ENCODE measurements at places on chromosomes 3 and 15. TPM values are rescaled to one million over a fixed set of nuclear protein-coding genes. Genes with fewer than 3 reads are reported as not detected.

DNA sequence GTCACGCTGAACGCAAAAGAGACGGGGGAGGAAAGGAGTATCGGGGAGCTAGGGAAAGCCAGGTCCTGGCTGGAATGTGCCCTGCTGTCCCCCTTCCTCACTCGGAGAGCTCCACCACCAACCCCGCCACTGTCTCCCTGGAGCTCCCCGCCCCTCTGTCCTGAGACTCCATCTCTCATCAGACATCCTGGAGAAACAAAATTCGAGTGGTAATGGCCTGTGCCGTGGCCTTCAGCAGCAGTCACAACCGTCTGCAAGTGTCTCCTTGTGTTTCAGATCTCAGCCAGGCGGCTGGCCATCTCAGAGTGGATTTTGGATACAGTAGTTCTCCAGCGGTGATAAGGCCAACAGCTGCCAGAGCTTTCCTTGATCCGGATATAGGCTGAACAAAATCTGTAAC is 76.9 kb downstream of the OCA2 start:
- DNase-seq: no peak

The TPRG1 gene
- total RNA-seq: 0.41 TPM

- no peak for DNase-seq
Measured at GRCh38 chr15:84611631-84612030, 10.8 kb downstream of the ZSCAN2 start.

The UBA7 gene
- total RNA-seq: 436 TPM

DNA sequence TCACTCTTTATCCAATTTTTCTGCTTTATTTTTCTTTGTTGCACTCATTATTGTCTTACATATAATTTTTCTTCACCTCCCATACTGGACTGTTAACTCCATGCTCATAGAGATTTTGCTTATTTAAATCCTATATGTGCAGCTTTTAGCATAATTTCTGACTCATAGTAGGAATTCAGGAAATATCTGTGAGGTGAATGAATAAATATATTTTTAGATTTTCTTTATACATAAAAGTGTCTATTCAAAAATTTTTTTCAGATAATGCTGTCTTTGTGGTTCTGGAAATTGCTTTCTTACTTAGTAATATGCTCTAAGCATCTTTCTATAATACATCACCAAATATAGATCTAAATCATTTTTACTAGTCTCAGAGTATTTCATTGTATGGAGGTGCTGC is 191.8 kb upstream of the SUCLG2 start:
- DNase-seq: no peak

GRCh38 chr3:12629560-12629959 is 34.4 kb downstream of the RAF1 start:
- DNase-seq: no peak

The TRAT1 gene
- 0.58 TPM for total RNA-seq

DNA sequence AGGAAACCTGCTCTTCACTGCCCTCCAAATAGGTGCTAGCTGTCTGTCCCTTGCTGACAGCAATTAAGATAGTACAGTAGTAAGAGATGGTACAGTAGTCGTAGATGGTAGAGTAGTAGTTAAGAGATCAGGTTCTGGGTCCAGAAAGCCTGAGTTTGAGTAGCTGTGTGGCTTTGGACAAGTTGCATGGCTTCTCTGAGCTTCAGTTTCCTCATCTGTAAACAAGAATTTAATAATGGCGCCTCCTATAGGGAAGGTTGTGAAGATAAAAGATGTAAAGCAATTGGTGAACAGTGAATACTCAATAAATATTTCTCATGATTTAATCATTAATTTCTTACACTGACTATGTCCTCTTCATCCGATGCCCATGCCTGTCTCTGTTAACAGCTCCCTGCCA is 86.9 kb upstream of the BCL6 start:
- DNase-seq: no peak

DNA sequence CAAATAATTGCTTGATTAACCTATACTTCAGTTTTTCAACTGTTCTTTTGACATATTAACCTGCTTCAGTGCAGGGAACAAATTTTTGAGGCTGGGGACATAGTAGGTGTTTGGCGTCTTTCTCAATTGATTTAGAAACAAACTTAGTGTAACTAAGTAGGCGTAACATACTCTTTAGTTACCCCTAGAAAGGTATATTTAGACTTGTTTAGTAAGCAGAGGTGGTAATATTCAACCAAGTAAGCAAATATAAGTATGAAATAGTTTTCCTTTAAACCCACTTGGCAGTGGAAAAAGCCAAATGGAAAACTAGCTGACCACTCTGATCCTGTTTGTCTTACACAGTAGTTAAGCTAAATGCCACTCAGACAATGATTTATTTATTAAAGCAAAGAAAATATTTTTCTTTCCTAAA is 113.2 kb downstream of the MBNL1 start:
- no peak for DNase-seq

The MRPS11 gene
- total RNA-seq: 40.1 TPM

DNA sequence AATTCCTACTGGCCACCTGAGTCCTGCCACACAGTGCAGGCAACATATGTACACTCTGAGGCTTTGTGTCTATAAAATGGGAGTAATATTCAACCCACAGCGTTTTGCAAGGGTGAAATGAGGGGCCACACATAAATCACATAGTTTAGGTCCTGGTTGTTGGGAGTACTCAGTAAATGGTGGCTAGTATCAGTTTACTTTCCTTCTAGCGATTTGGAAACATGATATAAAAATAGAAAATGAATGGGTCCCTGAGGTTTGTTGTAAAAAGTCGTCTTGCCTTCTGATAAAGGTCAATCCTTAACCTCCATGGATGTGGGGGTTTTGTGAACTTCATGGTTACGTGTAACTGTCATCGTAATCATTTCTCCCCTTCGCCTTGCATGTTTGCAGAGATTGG is 472.4 kb downstream of the EPHB1 start:
- no peak for DNase-seq

The SERINC4 gene
- 0.32 TPM for total RNA-seq

GRCh38 chr15:91801836-91802534 is 51.5 kb upstream of the SLCO3A1 start:
- DNase-seq: no peak

GRCh38 chr15:76147906-76148570 is 88.3 kb downstream of the TMEM266 start:
- peak; percentile 67 for DNase-seq

DNA sequence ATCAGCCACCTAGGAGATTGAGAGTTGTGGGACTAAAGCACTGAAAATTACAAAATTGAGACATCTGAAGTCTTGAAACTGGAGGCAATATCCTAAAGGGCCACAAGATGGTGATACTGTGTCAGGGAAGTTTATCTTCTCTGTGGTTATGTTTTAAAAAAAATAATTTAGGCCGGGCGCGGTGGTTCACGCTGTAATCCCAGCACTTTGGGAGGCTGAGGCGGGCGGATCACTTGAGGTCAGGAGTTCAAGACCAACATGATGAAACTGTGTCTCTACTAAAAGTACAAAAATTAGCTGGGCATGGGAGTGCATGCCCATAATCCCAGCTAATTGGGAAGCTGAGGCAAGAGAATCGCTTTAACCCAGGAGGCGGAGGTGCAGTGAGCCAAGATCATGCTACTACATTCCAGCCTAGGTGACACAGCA is 17.9 kb upstream of the NIT2 start:
- peak; percentile 62 for DNase-seq

GRCh38 chr3:100563228-100563627 is 46.2 kb upstream of the ADGRG7 start:
- DNase-seq: no peak

DNA sequence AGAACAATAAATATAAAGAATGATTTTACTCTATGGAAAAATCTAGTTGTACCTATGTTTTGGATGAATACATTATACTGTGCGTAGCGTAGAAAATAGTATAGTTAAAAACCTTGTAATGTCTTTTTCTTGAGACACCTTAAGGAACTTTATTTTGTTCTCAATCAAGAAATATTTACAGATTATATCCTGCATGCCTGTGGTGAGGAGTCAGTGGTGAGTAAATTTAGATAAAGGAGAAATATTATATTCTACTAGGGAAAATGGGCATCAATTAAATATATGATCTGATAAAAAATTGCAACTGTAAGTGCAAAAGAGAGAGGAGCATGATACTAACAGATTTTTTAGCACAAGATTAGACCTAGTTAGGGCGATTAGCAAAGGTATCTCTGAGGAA is 157.7 kb downstream of the RBMS3 start:
- DNase-seq: no peak

The GASK1A gene
- 0.15 TPM for total RNA-seq

The DNAH12 gene
- total RNA-seq: 0.39 TPM

The ATXN7 gene
- 74.7 TPM for total RNA-seq

- DNase-seq: peak; percentile 6
Measured at GRCh38 chr3:33980252-33980651, 181.8 kb downstream of the PDCD6IP start.

DNA sequence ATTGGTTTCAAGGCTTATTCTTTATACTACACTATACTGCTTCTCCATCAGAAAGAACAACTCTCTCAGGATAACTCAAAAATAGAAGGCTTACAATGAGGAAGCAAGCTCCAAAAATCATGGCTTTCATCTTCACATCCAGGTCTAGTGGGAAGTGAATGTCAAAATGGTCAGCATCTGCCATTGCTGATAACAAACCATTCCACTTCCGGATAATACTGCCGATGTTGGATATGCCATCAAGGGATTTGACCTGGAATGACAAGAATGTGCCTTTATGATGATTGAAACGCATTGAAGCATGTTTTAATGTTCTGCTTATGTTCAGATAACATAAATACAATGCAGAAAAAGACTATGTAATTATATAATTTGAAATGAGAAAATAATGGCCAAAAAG is 34.0 kb upstream of the PLOD2 start:
- DNase-seq: no peak

The LRTM1 gene
- not detected for total RNA-seq

DNA sequence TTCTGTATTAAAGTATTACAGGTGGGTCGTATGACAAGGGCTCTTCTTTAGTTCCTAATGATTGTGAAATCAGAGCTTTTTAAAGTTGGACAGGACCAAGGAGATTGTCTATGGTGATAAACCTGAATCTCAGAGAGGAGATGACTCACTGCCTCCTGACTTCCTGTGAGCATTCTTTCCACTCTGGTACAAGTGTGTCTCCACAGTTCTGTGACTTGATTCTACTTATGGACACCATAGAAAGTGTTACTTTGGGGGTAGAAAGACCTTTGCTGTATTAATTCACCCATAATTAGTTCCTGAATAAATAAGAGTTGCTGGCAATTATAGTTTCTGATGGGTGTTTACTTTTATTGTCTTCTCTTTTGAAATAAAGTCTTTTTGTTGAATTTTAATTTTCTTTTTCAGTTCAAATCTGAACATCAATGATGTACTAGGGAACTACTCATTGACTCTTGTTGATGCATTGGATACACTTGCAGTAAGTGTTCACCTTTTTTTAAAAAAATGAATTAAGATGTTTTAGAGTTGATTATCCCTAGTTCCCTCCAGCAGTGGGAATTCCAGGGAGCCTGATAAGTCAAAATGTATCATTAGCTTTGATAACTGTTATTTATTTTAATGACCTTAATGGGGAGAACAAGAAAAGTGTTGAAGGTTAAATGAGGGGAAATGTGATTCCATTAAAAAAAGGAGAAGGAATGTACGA is 7.4 kb downstream of the EDEM1 start:
- DNase-seq: peak; percentile 48

The GP5 gene
- total RNA-seq: 0.22 TPM

The TMF1 gene
- total RNA-seq: 69.3 TPM

DNA sequence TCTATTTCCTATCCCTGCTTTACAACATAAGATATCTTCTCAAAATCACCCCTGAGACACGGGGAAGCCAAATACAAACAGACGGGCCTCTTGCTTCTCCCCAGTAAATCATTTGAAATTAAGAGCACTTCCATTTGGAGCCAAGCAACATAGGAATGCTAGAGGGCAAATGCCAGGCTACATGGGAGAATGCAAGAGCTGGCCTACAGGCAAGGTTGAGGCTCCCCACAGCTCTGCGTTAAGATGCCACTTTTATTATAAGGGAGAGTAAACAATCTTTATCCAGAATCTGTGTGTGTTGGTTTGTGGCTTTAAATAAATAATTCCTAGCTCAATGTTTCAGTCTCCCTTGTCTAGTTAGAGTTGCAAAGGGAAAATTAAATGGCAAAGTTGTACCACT is 305.1 kb upstream of the KCNH8 start:
- no peak for DNase-seq

GRCh38 chr15:71248386-71248785 is 133.1 kb downstream of the THSD4 start:
- no peak for DNase-seq

The TMEM207 gene
- not detected for total RNA-seq

The OXTR gene
- total RNA-seq: 0.10 TPM

- no peak for DNase-seq
Measured at GRCh38 chr3:87088430-87088992, 97.6 kb upstream of the VGLL3 start.

GRCh38 chr15:54579855-54580254 is 601.6 kb downstream of the UNC13C start:
- DNase-seq: no peak

The RHCG gene
- not detected for total RNA-seq

- no peak for DNase-seq
Measured at GRCh38 chr3:21839592-21839991, 88.6 kb upstream of the ZNF385D start.

DNA sequence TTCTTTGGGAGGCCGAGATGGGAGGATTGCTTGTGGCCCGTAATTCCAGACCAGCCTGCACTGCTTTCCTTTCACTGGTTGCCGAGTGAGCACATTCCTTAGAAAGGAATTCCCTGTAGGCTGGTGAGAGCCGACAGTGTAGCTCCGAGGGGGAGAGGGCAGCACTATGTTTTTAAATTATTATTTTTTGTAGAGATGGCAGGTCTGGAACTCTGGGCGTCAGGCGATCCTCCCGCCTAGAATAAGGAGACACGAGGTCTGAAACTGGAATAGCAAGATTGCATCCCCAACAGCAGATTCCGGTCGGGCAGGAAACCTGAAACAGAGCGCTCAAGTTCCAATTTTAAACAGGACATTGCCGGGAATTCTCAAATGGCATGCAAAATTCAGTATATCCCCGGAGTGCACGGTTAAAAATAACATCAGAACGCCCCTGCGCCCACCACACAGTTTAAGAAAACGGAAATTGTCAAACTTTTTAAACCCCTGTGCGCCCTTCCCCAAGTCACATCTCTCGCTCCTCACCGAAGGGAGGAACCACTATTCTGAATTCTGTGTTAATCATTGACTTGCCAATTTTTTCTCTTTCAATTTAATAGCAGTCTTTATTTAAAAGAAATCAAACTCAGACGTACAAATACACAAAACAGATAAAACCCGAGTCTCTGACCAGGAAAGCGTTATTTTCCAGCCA is 643 bp upstream of the RNU5B-1 start:
- no peak for DNase-seq

The SPTSSB gene
- total RNA-seq: not detected
